ENCODE measurements at places on chromosomes 4 and X. TPM values are rescaled to one million over a fixed set of nuclear protein-coding genes. Genes with fewer than 3 reads are reported as not detected.

The OTOP1 gene
- not detected for total RNA-seq

The NDST3 gene
- total RNA-seq = 0.71 TPM

The ADGRL3 gene
- total RNA-seq = 2.5 TPM

The IBSP gene
- total RNA-seq = not detected

The SOX3 gene
- not detected for total RNA-seq

The HS3ST1 gene
- total RNA-seq = 2.4 TPM

The CENPE gene
- 3.0 TPM for total RNA-seq

The PGRMC2 gene
- 37.3 TPM for total RNA-seq
